Fibroblast of pulmonary artery (primary cell): ENCODE measurements at places on chromosomes 1 and 21.

GRCh38 chr1:15224974-15225373 is 22.0 kb upstream of the FHAD1 start:
- DNase-seq: no peak

DNA sequence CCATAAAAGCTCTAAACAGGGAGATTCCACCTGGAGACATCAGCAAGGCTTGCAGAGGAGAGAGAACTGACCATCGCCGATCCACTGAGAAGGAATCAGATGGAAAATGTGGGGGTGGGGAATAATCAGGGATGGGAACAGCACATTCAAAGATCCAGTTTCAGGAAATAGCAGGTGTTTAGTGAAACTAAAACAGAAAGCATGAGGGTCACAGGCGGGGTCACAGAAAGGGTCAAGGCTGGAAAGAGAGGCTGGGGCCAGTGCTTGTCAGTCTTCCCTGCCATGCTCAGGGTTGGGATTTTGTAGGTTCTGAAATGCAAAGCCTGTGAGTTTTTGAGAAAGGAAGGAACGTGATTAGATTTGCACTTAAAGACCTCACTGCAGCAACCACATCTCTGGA is 103.2 kb downstream of the HLCS start:
- DNase-seq: no peak

DNA sequence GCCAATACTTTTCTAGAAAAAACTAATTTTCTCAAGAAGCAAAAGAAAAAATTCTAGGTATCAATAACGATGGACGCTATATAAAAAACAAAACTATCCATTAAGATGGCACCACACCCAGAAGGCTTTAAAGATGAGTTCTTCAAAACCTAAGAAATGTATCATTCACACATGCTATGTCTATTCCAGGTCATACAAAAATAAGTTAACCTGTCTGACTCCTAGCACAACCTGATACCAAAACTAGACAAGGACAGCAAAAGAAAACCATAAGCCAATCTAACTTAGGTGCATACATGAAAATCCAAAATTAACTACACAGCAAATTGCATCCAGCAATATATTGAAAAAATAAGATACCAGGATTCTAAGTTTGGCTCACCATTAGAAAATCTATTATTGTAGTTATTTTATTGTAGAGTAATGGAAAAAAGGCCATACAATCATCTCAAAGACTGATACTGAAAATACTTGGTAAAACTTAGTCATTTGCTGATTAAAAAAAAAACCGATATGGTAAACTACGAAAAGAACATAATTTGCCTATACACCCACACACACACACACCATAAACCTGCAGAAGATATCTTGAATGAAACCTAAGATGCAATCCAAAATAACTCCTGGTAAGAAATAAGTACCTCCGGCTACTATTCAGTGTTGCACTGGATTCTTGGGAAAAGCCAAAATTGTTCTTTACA is 55.0 kb downstream of the TRAF5 start:
- DNase-seq: no peak

- no peak for DNase-seq
Observed at GRCh38 chr1:26283871-26284596, 4.1 kb downstream of the SH3BGRL3 start.

- no peak for DNase-seq
Observed at GRCh38 chr1:21247892-21248715, 42.2 kb downstream of the ECE1 start.

GRCh38 chr1:32960819-32961355 is 3.7 kb downstream of the RNF19B start:
- no peak for DNase-seq

DNA sequence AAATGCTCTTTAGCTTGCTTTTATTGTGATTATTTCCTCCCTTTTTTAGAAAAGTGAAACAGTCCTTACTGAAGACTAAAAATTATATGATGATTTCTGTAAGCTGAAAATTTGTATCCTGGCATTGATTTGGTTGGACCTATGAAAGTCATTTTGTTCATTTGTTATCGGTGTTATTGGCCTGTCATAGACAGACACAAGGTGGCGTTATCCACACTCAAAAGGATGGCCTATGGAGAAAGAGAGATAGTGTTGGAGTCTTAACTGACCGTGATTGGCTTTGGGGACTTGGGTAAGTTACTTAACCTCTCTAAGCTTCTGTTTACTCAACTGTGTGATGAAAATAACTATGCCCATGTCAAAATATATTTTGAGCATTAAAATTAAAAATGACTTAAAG is 203.6 kb upstream of the CHODL start:
- DNase-seq: peak; percentile 17

GRCh38 chr1:202818819-202819218 is 8.1 kb downstream of the PCAT6 start:
- no peak for DNase-seq

DNA sequence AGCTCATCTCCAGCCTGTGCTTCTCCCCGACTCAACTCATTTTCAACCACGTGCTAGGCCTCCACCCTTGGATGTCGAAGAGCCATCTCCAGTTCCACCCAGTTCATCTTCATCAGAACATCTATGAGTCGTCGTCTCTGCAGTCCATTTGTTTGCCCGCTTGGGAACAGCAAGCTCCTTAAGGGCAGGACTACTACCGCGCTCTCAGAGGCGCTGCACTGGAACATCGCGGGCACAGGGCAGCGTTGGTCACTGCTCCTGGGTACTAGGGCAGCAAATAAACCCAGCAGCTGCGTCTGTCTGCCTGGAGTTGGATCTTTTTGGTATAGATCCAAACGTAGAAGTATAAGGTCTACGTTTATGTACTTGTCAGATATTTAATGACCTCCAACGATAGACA is 478 bp upstream of the PRDM2 start:
- peak; percentile 10 for DNase-seq

DNA sequence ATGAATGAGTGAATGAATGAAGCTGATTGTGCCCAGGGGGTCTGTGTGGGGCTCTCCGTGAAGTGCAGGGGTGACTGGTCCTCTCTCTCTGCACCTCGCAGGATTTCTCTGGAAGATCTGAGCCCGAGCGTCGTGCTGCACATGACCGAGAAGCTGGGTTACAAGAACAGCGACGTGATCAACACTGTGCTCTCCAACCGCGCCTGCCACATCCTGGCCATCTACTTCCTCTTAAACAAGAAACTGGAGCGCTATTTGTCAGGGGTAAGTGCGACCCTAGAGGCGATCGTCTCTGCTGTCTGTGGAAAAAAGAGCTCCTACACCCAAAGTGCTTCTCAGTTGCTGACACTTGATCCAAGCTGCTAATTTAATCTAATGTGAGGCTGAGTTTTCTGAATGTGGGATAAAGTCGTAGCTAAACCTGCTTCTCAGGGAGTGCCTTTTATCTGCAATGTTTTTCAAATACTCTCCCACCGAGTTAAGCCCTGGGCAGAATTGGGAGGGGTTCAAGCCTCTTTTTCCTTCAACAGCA is 101.7 kb downstream of the HUNK start:
- no peak for DNase-seq

GRCh38 chr21:25566645-25567044 is 40.6 kb downstream of the MRPL39 start:
- no peak for DNase-seq

DNA sequence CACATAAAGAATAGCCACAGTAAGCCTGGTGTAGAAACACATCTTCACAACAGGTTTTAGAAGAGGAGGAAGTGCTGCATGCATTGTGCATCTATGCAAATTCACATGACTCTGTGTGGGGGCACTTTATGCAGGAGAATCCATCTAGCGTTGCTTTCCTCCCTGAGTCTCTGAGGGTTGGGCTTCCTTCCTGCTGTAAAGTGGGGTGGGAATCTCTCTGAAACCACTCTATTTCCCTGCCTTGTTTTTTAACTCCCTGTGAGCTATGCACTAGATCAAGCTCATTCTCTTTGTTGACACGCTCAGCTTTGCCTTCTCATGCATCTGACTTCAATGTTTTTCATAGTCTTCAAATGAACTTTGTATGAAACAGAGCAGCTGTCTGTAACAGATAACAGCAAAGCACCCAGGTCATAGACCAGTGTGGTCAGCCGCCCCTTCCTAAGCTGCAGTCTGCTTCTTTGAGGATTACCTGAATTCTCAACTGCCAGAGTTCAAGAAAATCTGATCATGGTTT is 102.7 kb upstream of the DPH5 start:
- DNase-seq: no peak

DNA sequence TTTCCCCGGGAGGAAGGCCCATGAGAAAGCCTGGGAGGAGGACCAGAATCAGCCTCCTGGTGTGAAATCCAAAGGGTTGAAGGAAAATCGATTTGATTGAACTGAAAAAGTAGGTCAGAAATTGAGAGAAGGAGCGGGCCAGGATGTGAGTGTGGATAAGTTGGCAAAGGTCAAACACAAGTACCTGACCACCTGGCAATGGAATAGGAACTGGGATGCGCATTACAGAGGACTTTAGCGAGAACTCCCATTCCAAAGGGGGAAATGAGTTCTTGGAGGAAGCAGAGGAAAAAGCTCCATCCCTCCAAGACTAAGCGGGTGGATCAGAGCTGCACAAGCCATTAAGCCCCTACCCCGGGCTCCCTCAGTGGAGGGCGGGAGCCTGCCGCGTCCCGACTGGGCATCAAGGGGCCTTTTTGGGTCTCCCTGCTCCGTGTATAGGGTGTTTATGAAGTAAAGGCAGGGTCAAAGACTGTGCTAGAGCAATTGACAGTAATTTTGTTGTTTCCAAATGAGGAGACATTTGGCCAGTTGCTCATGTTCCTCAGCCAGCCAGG is 56.4 kb downstream of the TGFB2 start:
- DNase-seq: no peak

- no peak for DNase-seq
Observed at GRCh38 chr1:29458737-29459619, 222.7 kb downstream of the PTPRU start.

GRCh38 chr1:29055160-29055559 is 68.5 kb downstream of the TMEM200B start:
- DNase-seq: no peak

- DNase-seq: no peak
Observed at GRCh38 chr1:233261695-233262094, 33.8 kb downstream of the PCNX2 start.

DNA sequence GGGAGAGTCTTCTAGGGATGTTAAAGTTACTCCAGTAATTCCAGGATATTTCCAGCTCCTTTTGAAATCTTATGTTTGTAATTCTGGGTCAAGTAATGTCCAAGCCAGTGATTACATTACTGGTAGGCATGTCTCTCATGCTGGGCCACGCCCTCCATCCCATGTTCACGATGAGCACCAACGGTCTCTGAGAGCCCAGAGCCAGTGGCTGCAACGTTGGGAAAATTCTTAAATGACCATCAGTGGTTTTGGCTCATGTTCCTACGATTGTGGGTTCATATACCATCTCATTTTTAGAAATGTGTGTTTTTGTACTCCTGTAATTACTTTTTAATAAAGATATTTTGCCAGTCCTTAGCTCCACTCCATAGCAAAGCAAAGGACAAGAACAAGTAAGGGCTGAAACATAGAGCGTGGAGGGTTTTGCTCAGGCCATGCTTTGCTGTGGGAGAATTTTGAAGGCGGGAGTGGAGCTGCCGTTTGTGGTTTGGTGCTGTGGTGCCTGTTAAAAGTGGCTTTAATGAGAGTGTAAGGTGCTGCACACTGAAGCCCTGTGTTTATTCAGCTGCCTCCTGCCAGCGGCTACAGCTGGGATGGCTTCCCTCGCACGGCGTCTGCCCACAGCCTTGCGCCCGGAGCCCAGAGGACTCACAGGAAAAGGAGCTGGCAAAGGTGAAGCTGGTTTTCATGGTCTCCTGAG is 28.9 kb downstream of the VANGL1 start:
- DNase-seq: no peak

GRCh38 chr1:222950892-222951291 is 136.1 kb downstream of the DISP1 start:
- no peak for DNase-seq

- no peak for DNase-seq
Observed at GRCh38 chr1:74012583-74012982, 185.4 kb downstream of the LRRIQ3 start.

DNA sequence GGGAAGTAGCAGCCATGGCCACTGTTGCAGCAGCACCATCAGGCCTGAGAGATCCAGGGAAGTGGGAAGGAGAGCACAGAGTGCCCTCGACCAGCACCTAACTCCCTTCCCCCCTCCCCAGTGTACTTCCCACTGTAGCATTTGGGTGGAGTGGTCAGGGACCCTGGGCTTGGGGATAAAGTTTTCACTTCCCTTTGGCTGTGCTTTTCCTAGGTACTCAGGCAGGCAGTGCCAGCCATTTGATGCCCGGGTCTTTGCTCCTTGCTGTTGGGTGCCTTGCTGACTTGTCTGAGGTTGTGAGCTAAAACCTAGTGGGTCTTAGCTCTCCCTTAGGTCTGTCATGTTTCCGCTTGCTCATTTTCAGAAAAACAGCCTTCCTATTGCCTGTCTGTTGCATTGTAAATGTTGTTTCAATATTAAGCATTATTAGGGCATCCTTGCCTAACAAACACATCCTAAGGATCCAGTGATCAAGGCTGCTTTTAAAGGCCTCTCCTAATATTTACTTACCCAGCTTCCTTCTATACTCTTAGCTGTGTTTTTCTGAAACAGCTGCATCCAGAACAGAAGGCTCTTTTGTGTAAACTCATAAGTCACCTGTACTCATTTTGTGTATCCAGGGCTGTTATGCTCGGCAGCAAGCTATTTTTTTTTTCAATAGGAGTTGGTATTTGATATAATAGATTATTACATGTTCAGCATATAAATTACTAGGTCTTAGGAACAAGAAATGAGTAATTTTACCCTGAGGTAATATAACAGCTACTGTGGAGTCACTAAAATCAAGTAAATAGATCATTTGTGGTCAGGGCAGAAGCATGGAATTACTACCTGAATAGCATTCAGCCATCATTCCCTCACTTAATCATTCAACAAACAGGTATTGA is 418.6 kb upstream of the PROX1 start:
- DNase-seq: no peak

- no peak for DNase-seq
Observed at GRCh38 chr1:48757363-48757762, 19.3 kb downstream of the BEND5 start.

DNA sequence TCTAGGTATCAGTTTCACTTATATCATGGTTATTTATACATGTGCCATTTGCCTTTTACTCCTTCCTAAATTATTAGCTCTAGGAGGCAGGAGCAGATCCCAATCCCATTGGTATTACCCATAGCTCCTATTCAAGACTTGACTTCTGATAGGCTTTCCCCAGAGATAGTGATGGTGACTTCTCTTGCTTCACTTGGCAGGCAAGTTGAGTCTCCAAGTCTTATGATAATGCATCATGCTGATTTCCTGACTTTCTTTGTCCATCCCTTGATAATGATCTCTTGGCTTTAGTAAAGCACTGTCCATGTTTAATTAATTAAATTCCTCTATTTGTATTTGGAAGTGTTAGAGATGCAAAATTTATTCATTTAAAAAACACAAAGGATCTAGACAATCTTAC is 253.5 kb upstream of the ADAMTS5 start:
- no peak for DNase-seq
